ENCODE measurements at places on chromosomes 12 and 14. TPM values are rescaled to one million over a fixed set of nuclear protein-coding genes. Genes with fewer than 3 reads are reported as not detected.

GRCh38 chr14:37508503-37508902 is 86.5 kb downstream of the FOXA1 start:
- no peak for DNase-seq

DNA sequence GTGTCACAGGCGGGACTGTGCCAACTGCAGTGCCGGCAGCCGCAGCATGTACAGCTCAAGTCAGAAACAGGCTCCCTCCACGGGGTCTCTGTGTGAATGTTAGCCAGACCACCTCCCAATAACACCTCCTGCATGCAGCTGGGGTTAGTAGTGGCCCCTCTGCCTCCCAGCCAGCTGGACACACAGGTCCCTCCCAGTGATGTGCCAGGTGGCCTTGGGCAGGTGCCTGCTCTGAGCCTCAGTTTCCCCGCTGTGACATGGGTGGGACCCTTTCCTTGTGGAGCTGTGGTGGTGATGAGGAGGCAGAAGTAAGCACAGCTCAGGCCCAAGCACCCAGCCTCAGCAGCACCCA is 139.9 kb downstream of the ADGRD1 start:
- no peak for DNase-seq

DNA sequence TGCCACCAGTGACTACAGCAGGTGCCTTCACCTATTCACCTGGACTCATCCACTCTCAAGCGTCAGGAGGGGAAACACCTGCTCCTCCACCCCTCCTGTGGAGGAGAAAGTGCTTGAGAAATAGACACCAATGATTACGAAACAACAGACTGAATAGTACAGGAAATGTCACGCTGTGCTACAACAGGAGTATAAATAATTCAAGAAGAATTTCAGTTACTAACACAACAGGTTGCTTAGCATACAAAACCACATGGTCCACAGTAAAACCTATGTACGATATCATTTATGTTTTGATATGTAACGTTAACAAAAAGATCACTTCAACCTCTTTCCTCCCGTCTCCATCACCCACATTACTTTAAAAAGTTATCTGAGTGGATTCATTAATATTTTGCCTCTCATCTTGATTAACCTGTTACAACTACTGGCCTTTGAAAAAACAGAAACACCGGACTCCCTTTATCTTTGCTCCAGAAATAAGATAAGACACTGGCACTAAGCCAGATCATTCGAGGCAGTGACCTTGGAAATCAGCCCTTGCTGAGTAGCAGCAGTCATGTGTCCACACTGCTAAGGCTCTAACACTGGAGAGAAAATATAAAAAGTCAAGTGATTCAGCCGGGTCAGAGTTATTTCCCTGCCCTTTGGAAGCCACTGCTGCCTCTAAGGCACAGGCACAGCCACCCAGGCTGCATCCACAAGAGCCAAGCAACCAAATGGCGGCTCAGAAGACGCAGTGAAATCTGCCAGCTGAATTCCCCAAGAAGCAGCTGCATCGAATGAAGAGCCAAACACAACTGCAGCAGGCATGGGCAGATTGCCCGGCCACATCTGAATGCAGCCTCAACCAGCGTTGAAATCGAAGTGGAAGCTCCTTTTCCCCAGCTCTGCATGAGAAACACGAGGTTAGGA is 40.9 kb downstream of the NT5DC3 start:
- no peak for DNase-seq

DNA sequence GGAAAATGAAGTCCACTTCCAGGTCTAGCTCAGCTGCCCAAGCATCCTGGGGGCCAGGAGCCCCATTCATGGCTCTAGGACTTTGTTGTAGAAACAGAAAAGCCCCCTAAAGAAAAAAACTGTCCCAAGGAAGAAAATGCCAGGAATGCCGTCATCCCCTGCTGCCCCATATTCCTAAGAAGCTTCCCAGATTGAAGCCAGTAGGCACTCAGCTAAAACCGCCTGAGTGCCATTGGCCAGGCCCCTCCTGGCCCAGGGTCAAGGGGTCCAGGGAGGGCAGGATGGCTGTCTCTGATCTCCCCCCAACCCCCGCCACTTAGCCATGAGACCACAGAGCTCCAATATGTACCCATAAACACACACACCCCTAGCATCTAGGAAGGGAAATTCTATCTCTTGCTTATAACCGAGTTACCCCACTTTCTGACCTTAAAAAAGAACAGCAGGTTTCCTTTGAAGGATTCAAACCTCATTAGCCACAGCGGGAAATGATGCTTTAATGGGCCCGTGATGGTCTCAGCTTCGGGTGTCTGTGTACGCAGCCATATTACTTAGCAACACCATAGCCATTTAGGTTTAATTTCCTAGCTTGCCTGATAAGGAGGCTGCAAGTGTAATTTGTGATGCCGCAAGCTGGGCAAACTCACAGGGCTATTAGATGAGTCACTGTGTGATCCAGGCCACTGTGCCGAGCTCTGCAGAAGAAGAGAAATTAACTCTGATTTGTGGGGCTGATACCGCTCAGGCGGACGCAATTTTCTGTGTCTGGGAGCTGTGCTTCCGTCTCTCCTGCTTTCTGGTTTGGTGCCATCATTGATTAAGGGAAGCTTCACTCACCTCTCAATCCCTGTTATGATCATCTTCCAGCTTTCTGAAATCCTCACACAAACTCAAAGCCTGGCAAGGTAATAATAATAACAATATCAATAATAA is 84.2 kb downstream of the GCH1 start:
- DNase-seq, result no peak

DNA sequence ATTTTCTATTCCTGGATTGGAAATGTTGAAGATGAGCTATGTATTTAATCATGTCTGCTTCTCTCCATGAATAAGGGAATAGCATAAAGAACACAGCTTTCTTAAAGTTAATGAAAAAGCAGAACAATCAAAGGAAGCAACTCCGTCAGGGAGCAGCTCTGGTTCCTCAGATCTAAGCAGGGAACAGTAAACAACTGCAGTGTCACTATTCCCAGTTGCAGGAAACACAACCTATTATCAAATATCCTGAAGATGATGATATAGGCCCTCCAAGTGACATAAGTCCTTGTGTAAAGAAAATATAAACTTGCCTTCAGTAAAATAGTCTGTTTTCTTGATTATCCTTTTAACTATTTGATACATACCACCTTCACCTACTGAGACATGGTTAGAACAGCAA is 228.1 kb downstream of the KCNC2 start:
- DNase-seq, result no peak

- no peak for DNase-seq
Measured at GRCh38 chr12:121144416-121144914, 11.8 kb downstream of the P2RX7 start.

TMEM229B gene
- total RNA-seq, result 0.71 TPM

ALKBH1 gene
- total RNA-seq, result 15.3 TPM

COX14 gene
- total RNA-seq, result 43.5 TPM

LHX5 gene
- total RNA-seq, result not detected

TSPAN31 gene
- 23.9 TPM for total RNA-seq
